ENCODE measurements at places on chromosomes 7 and 10.

- DNase-seq: no peak
Observed at GRCh38 chr7:1257863-1258262, 25.2 kb downstream of the UNCX start.

DNA sequence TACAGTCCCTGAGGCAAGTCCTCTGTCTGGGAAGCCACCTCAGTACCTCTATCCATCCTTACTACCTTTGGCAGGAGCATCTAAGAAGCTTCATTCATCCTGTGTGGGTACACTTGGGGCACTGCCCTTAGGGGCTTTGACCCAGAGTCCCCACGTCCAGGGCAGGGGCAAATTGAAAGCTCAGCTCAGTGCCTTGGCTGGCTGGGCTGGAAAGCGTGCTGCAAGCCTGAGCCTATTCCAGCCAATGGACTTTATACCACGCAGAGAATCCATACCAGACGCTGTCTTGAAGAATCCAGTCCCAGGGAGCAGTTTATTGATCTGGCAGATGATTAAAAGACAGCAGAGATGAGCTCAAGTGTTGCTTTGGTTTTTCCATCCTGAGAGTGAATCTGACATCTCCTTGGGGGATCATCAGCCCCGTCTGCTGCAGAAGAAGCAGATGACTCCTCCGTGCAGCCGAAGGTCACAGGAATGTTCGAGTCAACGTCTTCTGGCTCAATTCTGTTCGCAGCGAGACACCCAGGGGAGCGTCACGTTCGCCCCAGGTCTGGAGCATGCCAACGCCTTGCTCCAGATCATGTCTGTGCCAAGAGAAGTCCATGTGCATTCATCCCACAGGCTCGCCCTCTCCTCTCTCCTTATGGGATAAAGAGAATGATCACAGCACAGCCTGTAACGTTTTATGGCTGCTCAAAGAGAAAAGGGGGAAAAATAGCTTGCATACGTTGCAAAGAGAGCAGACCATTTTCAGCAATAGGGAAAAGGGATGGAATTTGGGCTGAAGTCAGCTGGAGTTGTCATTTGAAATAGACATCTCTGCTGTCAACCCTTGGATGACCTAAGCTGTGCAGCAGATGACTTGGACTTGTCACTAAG lies 35.8 kb upstream of the LYZL1 start:
- no peak for DNase-seq

- DNase-seq: no peak
Observed at GRCh38 chr10:104034401-104035193, 51.1 kb downstream of the COL17A1 start.

DNA sequence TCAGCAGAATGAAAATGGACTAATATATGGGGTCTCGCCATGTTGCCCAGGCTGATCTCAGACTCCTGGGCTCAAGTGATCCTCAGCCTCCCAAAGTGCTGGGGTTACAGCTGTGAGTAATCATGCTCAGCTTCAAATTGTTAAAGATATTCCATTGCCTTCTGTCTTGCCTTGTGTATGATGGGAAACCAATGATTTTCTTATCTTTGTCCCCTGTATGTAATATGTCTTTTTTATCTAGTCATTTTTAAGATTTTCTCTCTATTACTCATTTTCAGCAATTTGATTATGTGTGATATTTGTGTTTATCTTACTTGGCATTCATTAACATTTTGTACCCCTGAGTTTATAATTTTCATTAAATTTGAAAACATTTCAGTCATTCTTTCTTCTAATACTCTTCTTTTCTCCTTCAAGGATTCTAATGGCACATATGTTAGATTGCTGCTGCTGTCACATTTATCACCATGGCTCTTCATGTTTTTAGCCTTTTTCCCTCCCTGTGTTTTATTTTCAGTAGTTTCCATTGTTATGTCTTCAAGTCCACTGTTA lies 12.6 kb downstream of the LYZL1 start:
- no peak for DNase-seq

GRCh38 chr10:116014871-116015582 lies 258.0 kb downstream of the GFRA1 start:
- DNase-seq: no peak

DNA sequence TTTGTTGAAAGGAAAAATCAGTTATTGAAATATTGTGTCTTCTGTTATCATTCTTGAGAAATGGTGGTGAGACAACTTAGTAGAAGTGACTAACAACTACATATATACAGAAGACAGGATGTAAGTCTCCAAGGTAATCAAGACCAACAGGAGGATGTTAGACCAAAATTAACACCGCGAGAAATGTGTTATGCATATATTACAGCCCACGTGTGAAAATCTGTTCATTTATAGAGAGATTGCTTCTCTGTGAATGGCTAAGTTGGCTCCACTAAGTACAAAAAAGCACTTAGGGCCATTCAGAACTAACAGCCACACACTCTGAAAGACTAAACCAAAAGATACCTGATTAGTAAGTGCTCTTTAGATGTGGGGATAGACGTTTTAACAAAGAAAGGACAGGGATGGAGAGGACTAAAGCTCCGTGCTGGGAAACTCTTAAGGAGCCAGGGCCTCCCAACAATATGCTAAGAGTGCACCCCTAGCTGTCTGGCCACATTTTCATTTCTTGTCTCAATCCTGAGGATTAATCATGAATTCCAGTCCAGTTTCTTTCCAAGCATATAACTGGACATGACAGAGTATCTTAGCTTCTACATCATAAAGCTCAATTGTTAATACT lies 26.5 kb downstream of the HDAC9 start:
- DNase-seq: no peak

- no peak for DNase-seq
Observed at GRCh38 chr10:29083096-29083495, 205.8 kb upstream of the LYZL1 start.

- no peak for DNase-seq
Observed at GRCh38 chr10:115092555-115093285, 445 bp upstream of the ATRNL1 start.

- peak; percentile 27 for DNase-seq
Observed at GRCh38 chr10:7484456-7485243, 73.8 kb upstream of the SFMBT2 start.

GRCh38 chr10:103096130-103096529 lies 96.9 kb downstream of the NT5C2 start:
- DNase-seq: no peak

DNA sequence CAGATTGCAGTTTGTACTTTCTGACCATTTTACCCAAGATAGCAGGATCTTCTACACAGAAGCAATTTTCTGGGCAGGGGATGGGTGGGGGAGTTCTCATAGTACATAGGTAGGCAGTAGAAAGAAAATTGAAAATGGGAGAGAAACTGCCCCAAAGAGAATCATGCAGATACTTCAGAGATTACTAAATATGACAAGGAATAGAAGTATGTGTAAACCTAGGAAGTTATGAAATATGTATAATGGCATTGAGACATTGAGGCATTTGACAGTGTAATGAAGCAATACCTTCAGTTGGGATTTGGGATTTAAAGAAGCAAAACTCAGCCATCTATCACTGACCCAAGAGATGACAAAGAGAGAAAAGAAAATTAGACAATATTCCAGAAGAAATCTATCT lies 233.0 kb downstream of the PTN start:
- DNase-seq: no peak

DNA sequence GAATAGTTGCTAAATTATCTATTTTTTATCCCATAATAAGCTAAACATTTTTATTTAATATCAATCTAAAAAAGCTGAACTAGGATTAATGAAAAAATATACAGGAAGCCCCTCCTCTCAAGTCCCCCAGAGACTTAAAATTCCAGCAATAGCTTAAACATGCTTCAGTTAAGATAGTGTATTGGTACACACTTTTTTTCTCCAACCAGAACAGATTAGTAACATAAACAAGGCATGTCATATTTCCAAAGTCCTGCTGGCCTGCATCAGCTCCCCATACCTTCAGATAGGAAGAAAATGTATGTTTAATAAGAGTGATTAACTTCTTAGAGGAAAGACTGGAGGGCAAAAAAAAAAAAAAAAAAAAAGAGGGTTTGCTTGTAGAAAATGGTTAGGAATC lies 7.1 kb downstream of the TBX20 start:
- no peak for DNase-seq

- DNase-seq: no peak
Observed at GRCh38 chr7:77734659-77735421, 38.6 kb downstream of the RSBN1L start.

DNA sequence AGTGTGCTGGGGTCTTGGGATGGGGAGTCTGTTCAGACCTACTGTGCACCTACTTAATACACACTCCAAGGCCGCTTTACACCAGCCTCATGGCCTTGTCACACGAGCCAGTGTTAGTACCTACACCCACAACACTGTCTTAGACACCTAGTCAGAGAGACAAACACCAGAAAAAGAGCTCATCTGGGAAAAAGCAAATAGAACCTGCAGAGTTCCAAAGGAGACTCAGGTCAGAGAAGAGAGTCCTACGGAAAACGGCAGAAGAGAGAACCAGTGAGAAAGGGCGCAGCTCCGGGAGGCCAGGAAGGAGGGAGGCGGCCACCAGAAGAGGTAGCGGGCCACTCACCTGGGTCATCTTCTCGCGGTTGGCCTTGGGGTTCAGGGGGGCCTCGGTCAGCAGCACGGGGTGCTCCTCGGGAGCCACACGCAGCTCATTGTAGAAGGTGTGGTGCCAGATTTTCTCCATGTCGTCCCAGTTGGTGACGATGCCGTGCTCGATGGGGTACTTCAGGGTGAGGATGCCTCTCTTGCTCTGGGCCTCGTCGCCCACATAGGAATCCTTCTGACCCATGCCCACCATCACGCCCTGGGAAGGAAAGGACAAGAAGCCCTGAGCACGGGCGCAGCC lies 105.3 kb upstream of the TNRC18 start:
- no peak for DNase-seq

DNA sequence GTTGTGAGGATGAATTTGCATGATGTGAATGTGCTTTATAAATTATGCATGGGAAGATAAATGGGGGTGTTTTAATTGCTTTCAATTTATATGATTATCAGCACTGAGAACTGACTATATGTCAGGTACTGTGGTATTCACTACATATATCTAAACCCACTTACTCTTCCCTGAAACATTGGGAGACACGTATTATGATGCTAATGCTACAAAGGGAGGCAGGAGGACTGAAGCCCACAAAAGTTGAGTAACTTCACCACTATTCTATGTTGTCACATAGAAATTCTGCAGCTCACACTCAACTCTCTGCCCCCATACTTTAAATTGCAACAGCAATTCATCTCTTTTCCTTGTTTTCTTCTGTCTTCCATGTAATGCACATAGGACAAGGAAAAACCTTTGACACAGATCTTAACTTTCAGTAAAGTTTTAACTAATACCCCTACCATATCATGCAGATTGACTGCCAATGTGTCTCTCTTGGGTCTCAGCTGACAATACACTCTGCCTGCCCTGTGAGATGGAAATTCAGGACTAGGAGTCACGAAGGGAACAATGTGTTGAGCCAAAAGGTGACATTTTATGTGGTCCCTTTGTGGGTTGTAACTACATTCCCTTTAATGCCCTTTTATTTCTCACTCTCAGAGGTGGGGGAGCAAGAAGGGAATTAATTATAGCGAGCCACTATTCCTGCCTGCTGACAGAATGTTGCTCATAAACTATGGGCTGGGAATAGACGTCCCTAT lies 691.0 kb upstream of the SORCS1 start:
- DNase-seq: no peak

DNA sequence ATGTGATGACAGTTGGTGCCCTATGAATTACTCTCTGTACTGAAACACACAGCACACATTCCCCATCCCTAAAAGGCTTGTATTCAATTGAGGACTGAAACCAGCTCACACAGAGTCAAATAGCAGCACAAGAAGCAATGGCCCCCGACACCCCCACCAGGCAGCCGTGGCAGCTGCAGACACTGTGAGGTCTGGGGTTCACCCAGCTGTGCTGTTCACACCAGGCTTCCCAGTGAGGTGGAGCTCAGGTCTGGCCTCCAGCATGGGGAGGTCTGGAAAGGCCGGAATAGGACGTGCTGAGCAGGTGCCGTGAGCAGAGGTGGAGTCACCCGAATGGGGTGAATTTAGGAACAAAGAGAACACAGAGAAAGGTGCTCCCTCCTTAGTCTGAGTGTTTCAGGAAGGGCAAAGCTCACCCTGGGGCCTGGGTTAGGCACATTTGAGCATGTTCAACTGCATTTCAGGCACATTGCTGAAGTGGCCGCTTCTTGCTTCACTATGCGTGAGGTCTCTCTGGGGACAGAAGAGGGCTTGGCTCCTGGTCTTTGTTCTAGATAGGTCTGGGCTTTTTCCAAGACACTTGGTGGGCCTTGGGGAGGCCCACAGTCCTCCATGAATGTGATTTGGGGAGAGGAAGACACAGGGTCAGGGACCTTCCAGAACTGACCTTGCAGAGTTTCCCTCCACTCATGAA lies 41.1 kb downstream of the C10orf120 start:
- DNase-seq: no peak

DNA sequence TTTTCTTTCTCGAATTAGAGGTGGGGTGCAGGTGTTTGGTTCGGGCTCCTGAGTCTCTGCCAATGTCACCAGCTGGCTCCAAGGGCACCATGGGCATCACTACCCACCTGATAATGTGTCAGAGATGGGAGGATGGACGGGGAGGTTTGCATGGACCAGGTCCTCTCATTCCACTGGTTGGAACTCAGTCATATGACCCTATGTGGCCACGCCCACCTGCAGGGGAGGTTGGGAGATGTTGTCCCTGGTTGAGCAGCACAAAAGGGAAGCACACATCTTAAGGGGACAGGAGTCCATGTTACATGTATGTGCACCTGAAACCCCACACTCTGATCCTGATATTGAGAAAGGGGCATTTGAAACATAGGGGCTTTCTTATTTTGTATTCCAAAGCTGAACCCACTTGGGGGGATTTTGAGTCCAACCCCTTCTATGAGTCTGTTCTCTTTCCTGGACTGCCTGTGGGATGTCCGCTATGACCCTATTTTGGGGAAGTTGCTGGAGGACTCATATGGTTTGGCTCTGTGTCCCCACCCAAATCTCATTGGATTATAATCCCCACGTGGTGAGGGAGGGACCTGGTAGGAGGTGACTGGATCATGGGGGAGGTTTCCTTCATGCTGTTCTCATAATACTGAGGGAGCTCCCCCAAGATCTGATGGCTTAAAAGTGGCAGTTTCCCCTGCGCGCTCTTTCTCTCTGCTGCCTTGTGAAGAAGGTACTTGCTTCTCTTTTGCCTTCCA lies 66.9 kb upstream of the BAIAP2L1 start:
- DNase-seq: no peak

DNA sequence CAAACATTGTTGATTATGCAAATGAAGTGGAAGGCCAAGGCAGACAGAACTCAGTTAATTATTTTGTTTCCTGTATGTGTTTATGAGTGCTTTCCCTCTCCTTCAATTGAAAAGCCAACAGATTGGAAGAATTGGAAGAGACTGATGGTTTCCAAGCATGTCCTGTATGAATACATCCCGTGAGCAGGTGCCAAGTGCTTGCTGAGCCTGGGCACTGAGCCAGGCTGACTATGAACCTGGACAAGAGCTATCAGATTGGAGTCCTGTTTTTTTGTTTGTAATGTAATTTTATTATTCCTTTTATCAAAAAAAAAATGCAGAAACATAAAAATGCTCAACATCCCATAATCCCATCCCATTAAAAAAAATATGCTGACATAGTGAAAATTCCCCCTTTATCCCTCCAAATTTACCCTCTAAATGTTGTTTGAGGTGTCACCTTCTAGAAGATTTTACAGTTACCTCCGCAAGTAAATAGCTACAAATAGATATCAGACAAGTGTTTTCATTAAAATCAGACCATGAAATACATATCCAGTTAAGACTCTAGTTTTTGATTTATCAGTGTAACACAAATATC lies 449.5 kb downstream of the GRID1 start:
- no peak for DNase-seq
